ENCODE measurements at places on chromosomes 7 and 10. TPM values are rescaled to one million over a fixed set of nuclear protein-coding genes. Genes with fewer than 3 reads are reported as not detected.

DNA sequence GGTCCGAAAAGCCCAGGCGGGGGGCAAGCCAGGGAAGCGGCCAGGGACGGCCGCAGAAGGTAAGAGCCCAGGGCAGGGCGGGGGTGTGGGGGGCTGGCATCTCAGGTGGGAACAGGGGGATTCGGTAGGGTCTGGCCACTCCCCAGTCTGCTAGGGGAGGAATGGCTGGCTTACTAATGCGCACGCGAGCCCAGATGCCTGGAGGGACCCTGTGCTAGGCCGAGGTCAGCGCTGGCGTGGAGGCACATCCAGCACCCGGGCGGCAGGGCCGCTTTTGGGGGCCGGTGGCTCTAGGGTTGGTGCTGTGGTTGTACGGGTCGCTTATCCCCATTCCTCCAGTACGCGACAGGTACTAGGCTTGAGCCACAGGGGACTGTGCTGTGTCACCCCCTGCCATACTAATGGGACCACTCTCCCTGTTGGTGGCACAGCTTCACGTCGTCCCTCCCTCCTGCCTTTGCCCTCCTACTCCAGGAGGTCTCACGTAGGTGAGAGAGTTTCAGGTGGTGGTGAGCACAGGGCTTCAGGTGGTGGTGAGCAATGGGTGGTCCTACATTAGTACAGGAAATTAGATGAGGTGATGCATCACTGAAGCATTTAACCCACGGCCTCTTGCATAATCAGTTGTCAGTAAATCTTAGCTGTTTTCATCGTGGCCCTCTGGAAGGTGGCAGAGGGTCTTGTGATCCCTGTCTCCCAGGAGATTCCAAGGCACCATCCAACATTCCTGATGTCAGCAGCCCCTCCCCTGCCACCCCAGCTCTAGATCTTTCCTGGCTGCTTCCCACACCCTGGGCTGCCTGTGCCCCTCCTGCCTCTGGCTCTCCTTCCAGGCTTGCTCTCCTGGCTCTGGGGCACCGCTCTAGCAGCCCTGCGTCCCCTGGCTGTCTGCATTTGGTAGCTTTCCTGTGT, 971 bp downstream of the AEBP1 start:
- peak overlapping the region; percentile 45 for H3K4me3 ChIP-seq
- H3K27me3 ChIP-seq = peaks cover 6% of the 10 kb centered on the region
- H3K27ac ChIP-seq = peak overlapping the region; percentile 50
- DNase-seq = no peak
- peaks cover 17% of the 10 kb centered on the region for H3K4me1 ChIP-seq
- no peaks in the 10 kb centered on the region for H3K36me3 ChIP-seq

INSYN2A gene
- not detected for total RNA-seq

DNA sequence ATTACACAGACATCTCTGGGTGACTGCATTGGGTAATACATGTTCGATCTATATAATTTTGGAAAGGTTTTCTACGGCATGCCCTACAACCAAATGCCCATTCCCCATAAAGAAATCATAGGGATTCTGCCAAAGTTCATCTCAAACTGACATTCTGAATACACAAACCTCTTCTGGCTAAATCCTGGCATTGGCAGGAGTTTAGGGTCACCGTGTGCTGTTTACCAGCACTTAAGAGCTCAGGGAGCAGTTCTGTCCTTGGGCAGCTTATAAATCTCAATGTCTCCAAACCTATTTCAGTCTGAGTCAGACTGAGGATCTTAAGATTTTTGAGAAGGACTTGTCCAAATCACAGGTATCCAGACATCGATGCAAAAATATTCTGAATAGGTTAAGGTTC, 809.6 kb upstream of the LRRN3 start:
- no peak for DNase-seq
- no peaks in the 10 kb centered on the region for H3K4me1 ChIP-seq
- no peaks in the 10 kb centered on the region for H3K27me3 ChIP-seq

GRCh38 chr7:101241015-101241363, 3.4 kb upstream of the CLDN15 start:
- no peaks in the 10 kb centered on the region for H3K27me3 ChIP-seq
- H3K27ac ChIP-seq = no peak overlapping the region
- no peak for DNase-seq
- H3K4me3 ChIP-seq = no peak overlapping the region

IFIT1B gene
- total RNA-seq = 0.14 TPM

GNGT1 gene
- total RNA-seq = not detected

FAM25G gene
- total RNA-seq = not detected

ERVW-1 gene
- not detected for total RNA-seq

DNA sequence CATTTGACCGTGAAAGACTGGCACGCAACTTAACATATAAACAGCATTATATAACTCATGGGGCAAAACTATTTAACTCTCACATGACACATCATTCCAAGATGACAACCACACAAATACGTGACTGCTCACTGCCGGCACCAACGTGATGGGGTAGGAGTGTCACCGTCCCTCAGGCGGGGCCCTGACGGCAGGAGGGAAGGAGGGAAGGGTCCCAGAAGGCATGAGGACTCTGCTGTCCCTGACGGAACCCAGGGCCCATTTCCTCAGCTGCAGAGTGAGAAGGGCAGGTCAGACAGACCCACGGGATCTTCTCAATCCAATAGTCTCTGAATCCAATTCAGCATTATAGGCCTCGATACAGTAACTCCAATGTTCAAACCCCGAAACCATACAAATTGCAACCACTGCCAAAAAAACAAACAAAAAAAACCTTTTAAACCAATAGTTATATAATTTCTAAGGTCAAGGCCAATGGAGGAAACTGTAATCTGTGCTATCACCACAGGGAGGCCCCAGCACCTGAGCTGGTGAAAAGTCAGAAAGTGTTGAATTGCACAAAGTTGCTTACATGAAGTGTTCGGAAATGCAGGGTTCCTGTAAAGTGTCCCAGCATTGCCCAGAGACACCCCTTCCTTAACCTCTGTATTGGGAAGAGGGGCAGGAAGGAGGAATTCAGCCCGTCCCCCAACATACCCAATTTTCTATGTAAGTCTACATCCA, 137.4 kb downstream of the TNS3 start:
- H3K27ac ChIP-seq = no peak overlapping the region
- no peaks in the 10 kb centered on the region for H3K36me3 ChIP-seq
- H3K4me3 ChIP-seq = no peak overlapping the region

Measured in CD4-positive, alpha-beta T cell (primary cell).